HuH-7.5 (cell line): ENCODE measurements at places on chromosomes 6 and 20.
A peak's percentile ranks its signal among the peaks of the same experiment; 100 is the strongest.

- no peak for DNase-seq
Observed at GRCh38 chr6:80544555-80544954, 438.1 kb downstream of the BCKDHB start.

DNA sequence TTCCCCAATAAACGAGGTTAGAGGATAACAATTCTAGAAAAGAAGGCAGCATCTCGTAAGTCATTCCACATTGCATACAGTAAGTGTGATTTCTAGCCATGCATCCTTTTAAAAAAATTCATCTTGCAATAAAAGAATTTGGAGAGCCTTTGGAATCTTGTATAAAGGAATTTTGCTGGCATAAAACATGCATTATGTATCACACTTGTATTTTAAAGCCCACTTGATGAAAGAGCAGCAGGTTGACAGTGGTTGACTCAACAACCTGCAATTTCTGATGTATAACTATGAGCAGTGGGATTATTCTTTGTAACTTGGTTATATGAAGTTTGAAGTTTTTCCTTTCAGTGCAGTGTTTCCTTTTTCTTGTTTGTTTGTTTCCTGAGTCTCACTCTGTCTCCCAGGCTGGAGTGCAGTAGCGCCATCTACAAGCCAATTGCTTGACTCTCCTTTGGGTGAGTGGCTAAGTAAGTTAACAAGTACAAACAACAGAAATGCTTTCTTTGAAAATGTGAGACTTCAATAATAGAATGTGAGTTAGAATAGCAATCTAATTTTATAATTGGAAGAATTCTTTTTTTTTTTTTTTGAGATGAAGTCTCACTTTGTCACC lies 39.9 kb downstream of the JARID2 start:
- DNase-seq: no peak

DNA sequence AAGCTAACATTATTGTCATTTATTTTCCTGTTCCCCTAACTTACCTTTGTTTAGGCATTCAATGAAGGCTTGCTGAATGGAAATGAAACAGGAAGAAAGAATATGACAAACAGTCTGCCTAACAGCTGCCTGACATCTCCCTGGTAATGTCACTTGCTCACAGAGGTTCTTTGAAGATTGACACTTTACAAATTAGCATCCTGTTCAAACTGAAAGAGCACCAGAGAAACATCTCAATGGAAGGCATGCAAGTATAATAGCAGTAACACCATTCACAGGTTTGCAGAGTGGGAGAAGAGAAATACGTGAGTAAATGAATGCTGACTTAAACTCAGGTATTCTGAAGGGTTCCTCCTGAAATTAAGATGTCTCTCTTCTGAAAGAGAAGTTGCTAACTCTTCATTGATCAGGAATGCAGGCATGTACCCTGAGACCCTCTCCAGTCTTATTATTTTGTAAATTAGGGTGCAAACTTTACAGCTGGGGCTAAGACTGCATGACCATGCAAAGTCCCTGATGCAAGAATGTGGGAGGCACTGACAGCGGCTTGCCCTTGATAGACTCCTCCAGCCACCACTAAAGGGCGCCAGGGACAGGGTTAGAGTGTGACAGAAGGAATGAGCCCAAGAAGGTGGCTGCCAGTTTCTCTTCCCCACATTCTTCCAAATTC lies 1.3 kb upstream of the SMLR1 start:
- no peak for DNase-seq

DNA sequence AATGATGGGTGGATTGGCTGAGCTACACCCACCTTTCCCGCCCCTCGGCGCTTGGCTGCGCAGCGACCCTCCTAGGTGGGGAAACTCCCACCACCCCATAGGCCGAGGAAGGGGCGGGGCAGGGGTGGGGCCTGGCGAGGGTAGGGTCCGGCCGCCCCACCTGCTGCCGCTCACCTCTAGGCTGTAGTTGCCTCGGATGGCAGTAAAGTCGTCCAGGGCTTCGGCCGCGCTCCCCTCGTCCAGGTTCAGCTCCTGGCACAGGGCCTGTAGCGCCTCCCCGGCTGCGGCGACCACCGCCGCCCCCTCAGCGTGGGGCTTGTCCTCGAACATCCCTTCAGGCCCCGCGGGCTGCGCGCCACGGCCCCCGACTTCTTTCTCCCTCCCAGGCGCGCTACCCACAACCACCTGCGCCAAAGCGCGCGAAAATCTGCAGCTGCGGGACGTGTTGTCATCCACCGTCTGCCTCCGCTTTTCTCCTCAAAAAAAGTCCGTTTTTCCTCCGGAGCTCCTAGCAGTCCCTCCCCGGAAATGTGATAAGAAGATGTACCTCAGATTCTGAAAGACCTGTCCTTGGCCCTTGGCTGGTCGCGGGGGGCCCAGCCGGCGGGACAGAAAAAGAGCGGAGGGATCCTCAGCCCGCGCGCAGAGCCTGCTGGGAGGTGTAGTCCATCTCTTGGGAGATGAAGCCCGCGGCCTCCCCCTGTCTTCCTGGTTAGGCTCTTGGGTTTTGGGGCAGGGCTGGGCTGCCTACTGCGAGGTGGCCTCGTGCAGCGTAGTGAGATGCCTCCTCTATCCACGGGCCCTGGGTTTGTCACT lies at the start of gene RBL1:
Gene RBL1 (minus strand): TSS at position 399 of the 816 bp plus-strand sequence. CDS start 69 bp downstream, at position 330.
- DNase-seq: peak; percentile 77

DNA sequence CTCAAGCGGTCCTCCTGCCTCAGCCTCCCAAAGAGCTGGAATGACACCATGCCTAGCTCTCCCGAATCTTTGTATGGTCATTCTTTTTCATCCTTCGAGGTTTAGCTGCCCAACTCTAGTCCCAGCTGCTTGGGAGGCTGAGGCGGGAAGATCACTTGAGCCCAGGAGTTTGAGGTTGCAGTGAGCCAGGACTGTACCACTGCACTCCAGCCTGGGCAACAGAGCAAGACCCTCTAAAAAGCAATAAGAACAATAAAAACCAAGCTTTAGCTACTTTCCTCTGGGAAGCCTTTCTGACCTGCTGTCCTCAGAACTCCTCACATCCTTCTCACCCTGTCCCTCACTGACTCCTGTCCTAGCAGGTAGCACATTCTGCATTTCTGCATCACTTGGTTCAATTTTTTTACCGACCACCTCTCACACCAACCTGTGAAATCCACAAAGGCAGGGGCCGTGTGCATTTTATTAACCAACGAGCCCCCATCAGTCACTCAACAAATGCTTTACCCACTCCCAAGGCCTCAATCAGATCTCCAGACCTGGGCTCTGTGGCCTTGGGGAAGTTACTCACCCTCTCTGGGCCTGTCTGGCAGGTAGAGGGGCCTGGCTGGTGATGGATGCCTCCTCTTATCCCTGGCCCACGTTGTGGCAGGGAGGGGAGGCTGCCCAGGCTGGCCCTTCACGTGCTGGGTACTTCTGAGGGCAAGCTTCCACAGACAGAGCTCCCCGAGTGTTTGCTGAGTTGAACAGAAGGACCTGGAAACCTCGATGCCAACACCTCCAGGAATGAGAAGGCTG lies 14.7 kb upstream of the SRC start:
- no peak for DNase-seq

DNA sequence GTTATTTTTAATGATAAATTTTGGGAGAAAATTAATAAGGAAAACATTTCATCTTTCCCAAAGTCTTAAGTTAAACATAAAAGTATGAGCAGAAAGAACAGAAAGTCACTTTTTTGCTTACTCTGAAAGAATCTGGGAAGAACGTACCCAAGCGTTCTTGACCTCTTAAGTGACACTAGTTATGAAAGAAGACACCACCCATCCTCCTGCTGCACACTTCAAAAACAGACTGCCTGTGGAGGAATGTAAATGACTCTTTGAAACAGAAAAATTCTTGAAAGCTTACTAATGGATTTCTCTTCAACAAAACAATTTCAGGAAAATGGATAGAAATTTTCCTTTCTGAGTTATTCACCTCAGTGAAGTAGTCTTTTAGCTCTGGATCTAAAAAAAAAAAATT lies 227.7 kb downstream of the MEI4 start:
- DNase-seq: no peak

DNA sequence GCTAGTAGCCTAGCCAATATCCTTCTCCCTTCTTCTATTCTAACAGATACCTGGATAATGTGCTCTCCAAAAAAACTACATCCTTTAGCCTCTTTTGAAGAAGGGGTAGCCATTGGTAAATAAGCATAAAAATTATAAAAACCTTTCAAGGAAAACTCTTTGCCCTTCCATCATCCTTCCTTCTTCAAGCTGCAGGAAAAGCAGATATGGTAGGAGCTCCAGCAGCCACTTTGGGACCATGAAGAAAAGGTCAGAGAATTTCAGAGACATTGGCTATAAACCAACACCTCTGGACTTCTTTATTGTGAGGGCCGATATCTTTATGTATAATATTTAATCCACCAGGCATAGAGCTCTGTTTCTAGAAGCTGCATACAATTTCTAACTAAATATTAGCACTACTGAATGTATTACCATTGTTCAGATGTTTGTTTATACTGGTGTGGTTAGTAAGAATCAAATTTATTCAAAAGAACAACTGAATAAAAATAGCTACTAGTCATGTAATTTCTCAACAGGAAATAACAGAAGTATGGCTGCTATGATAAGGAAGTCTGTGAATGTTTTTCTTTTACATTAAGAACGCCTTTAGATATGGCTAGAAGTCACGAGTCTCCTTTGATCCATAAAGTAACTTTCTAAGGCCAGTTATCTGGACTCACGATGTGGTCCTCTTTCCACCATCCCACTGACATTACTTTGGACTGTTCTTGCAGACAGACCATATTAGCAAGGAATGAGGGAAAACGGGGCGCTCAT lies 32.2 kb downstream of the MYLK4 start:
- DNase-seq: no peak

GRCh38 chr6:136887953-136888352 lies 34.1 kb upstream of the SLC35D3 start:
- no peak for DNase-seq

DNA sequence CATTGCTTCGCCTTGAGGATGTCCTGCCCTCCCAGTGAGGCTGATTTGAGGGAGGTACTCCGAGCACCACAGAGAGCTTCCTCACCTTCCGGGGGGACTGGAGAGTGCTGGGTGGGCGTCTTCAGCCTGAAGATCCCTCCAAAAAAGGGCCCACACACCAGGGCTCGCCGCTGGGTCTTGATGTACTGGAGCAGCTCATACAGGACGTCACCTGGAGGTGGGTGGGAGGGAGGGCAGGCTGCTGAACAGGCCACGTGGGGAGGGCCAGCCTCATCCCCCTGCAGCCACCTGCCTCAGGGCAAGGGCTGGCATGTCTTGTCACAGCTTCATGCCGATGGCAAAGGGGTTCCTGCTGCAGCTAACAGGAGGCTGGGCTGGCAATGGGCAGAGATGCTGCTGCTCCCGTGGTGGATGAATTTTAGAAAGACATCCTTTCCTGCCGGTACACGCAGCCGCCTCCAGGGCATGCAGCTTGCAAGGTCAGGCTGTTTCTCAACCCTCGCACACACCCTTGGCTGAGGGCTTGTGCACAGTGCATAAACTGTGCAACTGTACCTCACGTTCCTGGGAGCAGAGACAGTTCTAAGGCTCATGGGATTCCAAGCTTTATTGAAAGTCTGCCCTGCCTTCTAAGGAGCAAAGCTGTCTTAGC lies 14.0 kb downstream of the ETV7 start:
- DNase-seq: no peak

GRCh38 chr6:81750200-81750599 lies 2.3 kb downstream of the TENT5A start:
- no peak for DNase-seq

GRCh38 chr6:101803136-101803535 lies 409.6 kb downstream of the GRIK2 start:
- no peak for DNase-seq

DNA sequence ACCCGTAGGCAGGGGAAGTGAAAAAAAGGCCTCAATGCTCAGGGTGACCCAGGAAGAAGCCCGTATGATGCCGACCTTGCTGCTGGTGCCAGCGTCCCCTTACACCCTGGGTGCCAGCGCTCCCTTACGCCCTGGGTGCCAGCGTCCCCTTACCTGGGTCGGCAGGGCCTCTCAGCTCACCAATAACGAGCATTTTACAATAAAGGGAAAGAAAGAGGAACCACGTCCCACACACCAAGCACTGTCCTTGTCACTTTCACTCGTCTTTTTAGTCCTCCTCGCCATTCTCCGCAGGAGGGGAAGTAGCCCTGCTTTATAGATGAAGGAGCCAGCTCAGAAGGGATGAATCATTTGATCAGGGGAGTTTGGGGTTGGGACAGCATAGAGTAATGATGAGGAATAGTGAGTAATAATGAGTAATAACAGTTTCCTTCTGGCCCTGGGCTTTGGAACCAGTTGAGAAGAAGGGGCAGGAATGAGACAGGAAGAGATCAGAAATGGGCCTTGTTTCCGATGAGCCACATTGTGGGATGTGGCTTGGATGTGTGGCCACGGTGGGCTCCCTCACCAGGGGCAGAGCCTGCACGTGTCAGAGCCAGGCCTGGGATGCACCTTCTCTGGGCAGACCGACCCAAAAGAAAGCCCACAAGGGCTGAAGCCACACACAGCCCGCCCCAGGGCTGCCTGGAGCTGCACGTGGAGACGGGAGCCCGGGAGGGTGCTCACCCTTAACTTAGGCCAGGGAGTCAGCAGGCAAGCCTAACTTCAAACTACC lies 75.7 kb downstream of the SYNJ2 start:
- no peak for DNase-seq

GRCh38 chr20:944148-944547 lies 28.0 kb upstream of the ANGPT4 start:
- no peak for DNase-seq

- no peak for DNase-seq
Observed at GRCh38 chr20:58169450-58169849, 59.0 kb downstream of the ANKRD60 start.

- DNase-seq: no peak
Observed at GRCh38 chr6:42251911-42252637, 34.4 kb upstream of the MRPS10 start.

GRCh38 chr20:47418069-47418757 lies 61.7 kb upstream of the ZMYND8 start:
- no peak for DNase-seq

DNA sequence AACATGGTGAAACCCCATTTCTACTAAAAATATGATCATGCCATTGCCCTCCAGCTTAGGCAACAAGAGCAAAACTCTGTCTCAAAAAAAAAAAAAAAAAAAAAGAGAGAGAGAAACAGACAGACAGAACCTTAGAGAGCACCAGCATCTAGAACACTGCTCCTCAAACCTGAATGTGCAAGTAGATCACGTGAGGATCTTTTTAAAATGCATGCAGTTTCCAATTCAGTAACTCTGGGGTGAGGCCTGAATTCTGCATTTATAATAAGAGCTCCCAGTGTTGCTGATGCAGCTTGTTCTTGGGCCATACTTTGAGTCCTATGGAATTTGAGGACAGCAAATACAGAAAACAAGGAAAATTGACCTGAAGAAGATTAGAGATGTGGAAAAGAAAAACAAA lies 218.3 kb downstream of the ALDH8A1 start:
- DNase-seq: no peak

GRCh38 chr20:34096699-34097444 lies 15.2 kb downstream of the EIF2S2 start:
- DNase-seq: no peak

DNA sequence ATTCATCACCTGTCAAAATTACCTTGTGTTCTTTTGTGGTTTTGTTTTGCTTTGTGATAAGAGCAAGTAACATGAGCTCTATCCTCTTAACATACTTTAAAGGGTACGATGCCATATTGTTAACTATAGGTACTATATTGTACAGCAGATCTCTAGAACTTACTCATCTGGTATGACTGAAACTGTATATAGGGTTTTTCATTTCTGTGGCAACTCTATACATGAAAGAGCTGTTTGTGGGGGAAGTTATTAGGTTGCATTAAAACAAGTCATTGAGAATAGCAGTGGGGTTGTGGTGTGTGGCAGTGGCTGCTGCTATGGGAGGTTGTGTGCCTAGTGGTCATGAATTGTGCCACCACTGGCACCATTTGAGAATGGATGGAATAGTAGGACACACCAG lies 268.4 kb downstream of the KCNQ5 start:
- DNase-seq: no peak
